ENCODE measurements at places on chromosomes 2 and 18. TPM values are rescaled to one million over a fixed set of nuclear protein-coding genes. Genes with fewer than 3 reads are reported as not detected.

- DNase-seq = no peak
- no peak overlapping the region for H3K27ac ChIP-seq
- no peaks in the 10 kb centered on the region for H3K36me3 ChIP-seq
- H3K4me3 ChIP-seq = no peak overlapping the region
- H3K27me3 ChIP-seq = peaks cover 5% of the 10 kb centered on the region
Observed at GRCh38 chr2:169118060-169118459, 48.7 kb downstream of the DHRS9 start.

- H3K36me3 ChIP-seq = peaks cover 15% of the 10 kb centered on the region
- no peaks in the 10 kb centered on the region for H3K4me1 ChIP-seq
- H3K27ac ChIP-seq = no peak overlapping the region
- no peaks in the 10 kb centered on the region for H3K27me3 ChIP-seq
Observed at GRCh38 chr2:226905718-226906117, 69.9 kb downstream of the RHBDD1 start.

- peak; percentile 65 for DNase-seq
- no peaks in the 10 kb centered on the region for H3K27me3 ChIP-seq
- peak overlapping the region; percentile 74 for H3K4me3 ChIP-seq
- H3K27ac ChIP-seq = peak overlapping the region; percentile 68
- H3K36me3 ChIP-seq = no peaks in the 10 kb centered on the region
- H3K4me1 ChIP-seq = peaks cover 79% of the 10 kb centered on the region
Observed at GRCh38 chr2:101710471-101711318, 13.2 kb downstream of the MAP4K4 start.

GALNT13 gene
- total RNA-seq = not detected

GRCh38 chr2:7618031-7618430, 700.8 kb downstream of the RNF144A start:
- H3K4me3 ChIP-seq = no peak overlapping the region
- DNase-seq = no peak
- no peaks in the 10 kb centered on the region for H3K27me3 ChIP-seq
- H3K27ac ChIP-seq = no peak overlapping the region
- H3K36me3 ChIP-seq = no peaks in the 10 kb centered on the region

DNA sequence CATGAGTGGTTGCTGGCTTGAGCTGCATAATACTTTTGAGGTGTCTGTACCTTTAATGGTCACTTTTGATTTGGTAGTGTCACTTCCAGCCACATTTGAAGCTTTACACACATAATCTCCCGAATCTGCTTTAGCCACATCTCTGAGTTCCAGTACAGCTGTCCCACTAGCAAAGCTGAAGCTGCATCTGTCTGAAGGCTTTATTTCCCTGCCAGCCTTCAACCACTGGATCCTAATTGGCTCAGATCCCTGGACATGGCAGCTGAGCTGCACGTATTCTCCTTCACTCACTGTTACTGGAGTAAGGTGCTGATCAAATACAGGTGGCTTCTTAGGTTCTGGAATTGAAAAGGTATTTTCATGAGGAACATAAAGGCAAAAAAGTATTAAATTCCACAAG, 99.7 kb downstream of the TTN start:
- no peaks in the 10 kb centered on the region for H3K27me3 ChIP-seq
- no peak overlapping the region for H3K27ac ChIP-seq
- no peak overlapping the region for H3K4me3 ChIP-seq
- H3K4me1 ChIP-seq = no peaks in the 10 kb centered on the region
- DNase-seq = no peak
- H3K36me3 ChIP-seq = peaks cover 84% of the 10 kb centered on the region

GRCh38 chr18:73669297-73669696, 478.3 kb downstream of the FBXO15 start:
- H3K27ac ChIP-seq = no peak overlapping the region
- no peak overlapping the region for H3K4me3 ChIP-seq
- H3K4me1 ChIP-seq = no peaks in the 10 kb centered on the region
- no peaks in the 10 kb centered on the region for H3K27me3 ChIP-seq
- no peaks in the 10 kb centered on the region for H3K36me3 ChIP-seq

KIF5C gene
- total RNA-seq = 7.7 TPM

GRCh38 chr2:233329489-233330135, 22.0 kb downstream of the SAG start:
- H3K4me1 ChIP-seq = peaks cover 42% of the 10 kb centered on the region
- DNase-seq = no peak
- H3K27ac ChIP-seq = no peak overlapping the region
- H3K4me3 ChIP-seq = no peak overlapping the region
- no peaks in the 10 kb centered on the region for H3K36me3 ChIP-seq
- no peaks in the 10 kb centered on the region for H3K27me3 ChIP-seq

DNA sequence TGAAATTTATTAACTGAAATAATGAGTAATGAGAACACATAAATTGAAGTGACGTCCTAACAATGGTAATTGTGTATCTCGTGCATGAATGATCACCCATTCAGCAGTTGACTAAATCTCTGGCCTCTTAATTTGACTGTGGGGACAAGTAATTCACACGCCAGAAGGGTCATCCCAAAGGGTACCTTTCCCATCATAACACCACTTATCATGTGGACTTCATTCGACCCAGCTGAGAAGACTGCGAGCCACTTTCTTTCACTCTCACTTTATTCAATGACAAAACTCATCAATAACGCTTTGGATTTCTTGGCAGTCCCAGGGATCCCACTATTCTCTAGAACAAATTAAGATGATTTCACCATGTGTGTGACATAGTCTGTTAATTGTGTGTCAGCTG, 62.7 kb upstream of the LYPD1 start:
- H3K4me1 ChIP-seq = no peaks in the 10 kb centered on the region
- H3K4me3 ChIP-seq = no peak overlapping the region
- no peak for DNase-seq
- H3K27ac ChIP-seq = no peak overlapping the region

DNA sequence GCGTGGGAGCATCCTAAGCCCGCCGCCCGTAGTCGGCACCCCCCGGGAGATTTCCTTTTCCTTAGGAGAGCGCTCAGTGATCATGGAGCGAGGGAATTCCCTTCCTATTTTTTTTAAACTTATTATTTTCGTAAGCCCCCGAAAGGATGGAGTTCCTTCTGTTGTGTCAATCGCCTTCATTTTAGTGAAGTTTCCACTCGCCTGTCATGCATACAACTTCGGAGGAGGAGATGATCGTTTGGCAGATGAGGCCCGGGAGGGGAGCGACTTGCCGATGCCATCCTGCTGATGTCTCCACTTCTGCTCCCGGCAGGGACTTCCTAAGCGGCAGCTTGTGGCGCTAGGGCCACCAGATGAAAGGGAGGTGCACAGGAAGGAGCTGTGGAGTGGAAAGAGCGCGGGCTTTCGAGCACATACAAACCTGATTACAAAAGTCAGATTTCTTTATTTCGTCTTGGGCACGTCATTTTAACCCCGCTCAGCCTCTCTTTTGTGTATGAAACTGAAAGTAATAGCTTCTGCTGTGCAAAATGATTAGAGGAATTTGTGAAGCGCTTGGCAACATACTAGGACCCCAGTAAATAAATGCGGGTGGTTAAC, at the start of gene ADGRF3:
TSS of gene ADGRF3 (minus strand) at position 336 of the 600 bp plus-strand sequence. CDS start 555 bp downstream, outside the sequence.
- peak within 1 kb of the TSS; percentile 97 for H3K4me3 ChIP-seq
- peak within 1 kb of the TSS; percentile 99 for H3K27ac ChIP-seq
- peaks cover 33% of the 10 kb centered on the region for H3K4me1 ChIP-seq

GRCh38 chr2:26635401-26635800, 5.8 kb downstream of the CIB4 start:
- H3K4me3 ChIP-seq = no peak overlapping the region
- H3K4me1 ChIP-seq = no peaks in the 10 kb centered on the region
- no peak for DNase-seq
- no peaks in the 10 kb centered on the region for H3K27me3 ChIP-seq
- H3K27ac ChIP-seq = no peak overlapping the region

- peaks cover 23% of the 10 kb centered on the region for H3K36me3 ChIP-seq
- DNase-seq = no peak
- peaks cover 9% of the 10 kb centered on the region for H3K4me1 ChIP-seq
- H3K27ac ChIP-seq = no peak overlapping the region
- no peaks in the 10 kb centered on the region for H3K27me3 ChIP-seq
Observed at GRCh38 chr2:130337735-130338325, 4.9 kb upstream of the IMP4 start.

- no peaks in the 10 kb centered on the region for H3K27me3 ChIP-seq
- no peaks in the 10 kb centered on the region for H3K36me3 ChIP-seq
- H3K4me3 ChIP-seq = no peak overlapping the region
Observed at GRCh38 chr18:48836231-48836805, 114.4 kb downstream of the SMAD7 start.

DNA sequence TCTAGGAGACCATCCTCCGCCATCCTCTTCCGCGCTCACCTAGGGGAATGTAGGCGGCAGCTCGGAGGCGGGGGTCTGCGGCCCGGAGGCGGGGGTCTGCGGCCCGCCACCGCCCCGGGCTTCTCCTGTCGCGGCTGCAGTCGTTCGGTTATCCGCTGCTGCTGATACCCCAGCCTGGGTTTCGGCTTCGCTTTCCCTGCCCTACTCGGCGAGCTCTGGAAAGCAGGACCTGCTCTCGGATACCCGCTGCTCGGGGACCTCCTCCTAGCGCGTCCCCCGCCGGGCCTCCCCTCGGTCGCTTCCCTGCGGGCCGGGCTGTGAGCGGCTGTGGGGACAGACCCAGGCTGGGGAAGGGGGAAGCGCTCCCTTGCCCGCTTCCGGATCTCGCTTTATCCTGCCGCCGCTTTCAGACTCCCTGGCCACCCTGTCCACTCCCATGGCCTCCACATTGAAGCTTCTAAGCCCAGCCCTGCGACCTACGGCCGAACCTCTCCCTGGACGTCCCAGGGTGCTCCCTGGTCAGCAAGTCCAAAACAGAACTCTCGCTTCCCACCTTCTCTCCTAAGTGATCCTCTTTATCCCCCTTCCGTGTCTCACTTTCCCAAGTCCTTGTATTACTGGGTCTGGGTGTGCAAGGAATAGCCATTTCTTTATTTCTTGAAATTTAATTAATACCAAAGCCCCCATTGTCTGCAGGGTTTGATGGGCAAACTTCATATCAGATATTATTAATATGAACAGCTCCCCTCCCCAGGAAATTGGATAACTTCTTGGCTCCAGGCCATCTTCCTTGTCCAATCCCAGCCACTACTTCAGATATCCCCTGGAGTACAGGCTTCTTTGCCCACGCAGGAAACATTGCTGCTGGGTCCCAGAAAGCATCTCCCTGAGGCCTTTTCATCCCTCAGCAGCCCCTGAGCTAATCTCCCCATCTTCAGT, 769 bp downstream of the FKBP1B start:
- peaks cover 28% of the 10 kb centered on the region for H3K4me1 ChIP-seq
- H3K36me3 ChIP-seq = no peaks in the 10 kb centered on the region
- peaks cover 23% of the 10 kb centered on the region for H3K27me3 ChIP-seq
- H3K4me3 ChIP-seq = no peak overlapping the region
- no peak for DNase-seq
- no peak overlapping the region for H3K27ac ChIP-seq

SLC1A4 gene
- total RNA-seq = 22.1 TPM

GRCh38 chr18:35361570-35362321, 15.4 kb downstream of the ZNF396 start:
- H3K4me1 ChIP-seq = no peaks in the 10 kb centered on the region
- H3K27me3 ChIP-seq = peaks cover 2% of the 10 kb centered on the region
- no peak overlapping the region for H3K27ac ChIP-seq
- no peak for DNase-seq

GRCh38 chr18:46009125-46009840, 42.2 kb upstream of the EPG5 start:
- no peaks in the 10 kb centered on the region for H3K27me3 ChIP-seq
- no peak overlapping the region for H3K27ac ChIP-seq
- no peak for DNase-seq
- H3K4me1 ChIP-seq = no peaks in the 10 kb centered on the region

- peak overlapping the region; percentile 50 for H3K27ac ChIP-seq
- no peaks in the 10 kb centered on the region for H3K36me3 ChIP-seq
- no peaks in the 10 kb centered on the region for H3K27me3 ChIP-seq
- H3K4me3 ChIP-seq = peak overlapping the region; percentile 99
- DNase-seq = no peak
Observed at GRCh38 chr2:208025814-208026184, 472 bp upstream of the PLEKHM3 start.

DNA sequence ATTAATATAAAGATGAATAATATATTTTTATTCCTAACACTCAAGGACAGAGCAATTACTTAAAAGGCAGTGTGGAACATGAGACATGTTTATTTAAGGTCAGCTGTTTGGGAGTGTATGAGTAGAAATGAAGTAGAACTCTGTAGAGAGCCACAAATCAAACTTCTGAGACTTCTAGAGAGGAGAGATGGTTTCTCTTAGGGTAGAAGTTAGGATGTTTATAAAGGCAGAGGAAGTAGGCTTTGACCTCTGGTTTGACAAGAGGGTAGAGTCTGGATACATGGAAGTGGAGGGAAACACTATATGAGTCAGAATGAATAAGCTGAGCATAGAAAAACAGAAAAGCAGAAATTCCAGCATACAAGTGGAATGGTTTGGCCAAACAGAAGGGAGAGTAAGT, 262.1 kb upstream of the KLHL14 start:
- H3K27me3 ChIP-seq = no peaks in the 10 kb centered on the region
- no peaks in the 10 kb centered on the region for H3K36me3 ChIP-seq
- H3K4me1 ChIP-seq = no peaks in the 10 kb centered on the region
- H3K27ac ChIP-seq = no peak overlapping the region
- H3K4me3 ChIP-seq = no peak overlapping the region

DNA sequence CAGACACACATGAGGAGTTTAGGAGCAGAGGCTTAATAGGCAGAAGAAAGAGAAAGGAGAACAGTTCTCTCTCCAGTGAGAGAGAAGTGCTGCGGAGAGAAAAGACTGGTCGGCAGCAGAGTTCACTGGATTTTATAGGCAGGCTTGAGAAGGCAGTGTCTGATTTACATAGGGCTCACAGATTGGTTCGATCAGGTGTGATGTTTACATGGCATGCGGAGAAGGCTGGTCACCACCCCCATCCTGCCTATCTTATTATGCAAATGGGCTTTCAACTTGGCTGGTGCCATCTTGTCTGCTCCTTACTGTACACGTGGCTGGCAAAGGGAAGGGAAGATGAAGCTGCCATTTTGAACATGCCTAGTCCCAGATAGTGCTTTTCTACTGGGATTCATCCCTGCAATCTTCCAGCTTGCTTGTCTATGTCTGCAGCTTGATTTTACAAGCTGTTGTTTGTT, 113.4 kb downstream of the AP1S3 start:
- H3K4me1 ChIP-seq = no peaks in the 10 kb centered on the region
- DNase-seq = no peak
- no peaks in the 10 kb centered on the region for H3K27me3 ChIP-seq
- H3K27ac ChIP-seq = no peak overlapping the region

GRCh38 chr2:110716959-110717645, 15.3 kb upstream of the ACOXL start:
- H3K36me3 ChIP-seq = no peaks in the 10 kb centered on the region
- no peak overlapping the region for H3K27ac ChIP-seq
- H3K27me3 ChIP-seq = peaks cover 34% of the 10 kb centered on the region
- no peaks in the 10 kb centered on the region for H3K4me1 ChIP-seq
- H3K4me3 ChIP-seq = no peak overlapping the region

GRCh38 chr2:4175343-4175742, 472.0 kb downstream of the DCDC2C start:
- H3K4me1 ChIP-seq = no peaks in the 10 kb centered on the region
- DNase-seq = no peak
- no peak overlapping the region for H3K27ac ChIP-seq
- no peaks in the 10 kb centered on the region for H3K36me3 ChIP-seq
